EH (cell line): ENCODE measurements at places on chromosomes 3 and 15.

DNA sequence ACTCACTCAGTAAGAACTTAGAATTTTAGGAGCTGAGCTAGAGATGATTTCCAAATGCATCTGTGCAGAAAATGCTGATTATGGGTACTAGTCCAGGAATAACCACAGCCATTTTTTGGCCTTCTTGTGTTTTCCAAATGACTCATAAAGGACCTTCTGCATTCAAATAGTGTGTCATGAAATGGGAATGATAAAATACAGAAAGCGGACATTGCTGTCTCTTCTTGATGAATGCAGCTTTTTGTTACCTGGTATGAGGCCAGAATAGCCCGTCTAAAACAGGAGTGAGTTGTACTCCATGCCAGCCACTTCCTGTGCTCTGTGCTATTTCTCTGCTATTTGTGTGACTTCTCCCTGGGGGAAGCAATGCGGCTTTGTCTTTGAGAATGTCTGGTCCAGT lies 20.5 kb upstream of the FRMD5 start:
- peak; percentile 95 for DNase-seq

DNA sequence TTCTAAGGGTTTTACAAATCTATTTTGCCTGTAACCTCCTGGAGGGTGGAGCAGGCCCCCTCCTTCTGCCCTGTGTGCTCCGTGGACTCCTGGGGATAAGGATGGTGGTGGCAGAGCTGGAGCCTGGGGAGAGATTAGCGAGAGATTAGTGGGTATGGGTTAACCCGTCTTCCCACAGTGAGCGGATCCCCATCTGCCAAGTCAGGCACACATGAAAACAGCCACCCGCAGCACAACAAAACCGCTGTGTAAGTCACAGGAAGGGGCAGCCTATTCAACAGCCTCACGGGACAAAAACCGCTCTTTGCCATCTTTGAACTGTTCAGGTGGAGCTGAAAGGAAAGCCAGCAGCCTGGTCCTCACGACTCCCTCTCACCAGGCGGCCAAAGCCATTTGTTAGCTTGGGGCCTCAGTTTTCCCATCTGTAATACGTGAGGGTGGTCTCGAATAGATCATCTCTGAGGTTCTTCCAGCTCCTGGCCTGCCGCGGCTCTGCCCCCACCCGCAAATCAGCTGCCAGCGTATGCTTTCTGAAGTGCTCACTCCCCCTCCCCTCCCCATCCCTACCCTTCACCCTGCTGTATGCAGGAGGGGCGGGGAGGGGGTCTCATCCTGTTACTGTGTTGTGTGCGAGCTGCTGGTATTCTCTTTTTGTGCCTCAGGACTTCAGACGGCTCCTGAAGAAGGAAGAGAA lies 43.6 kb downstream of the PDIA5 start:
- DNase-seq: no peak

GRCh38 chr15:57496946-57497869 lies 94.5 kb upstream of the MYZAP start:
- DNase-seq: no peak

DNA sequence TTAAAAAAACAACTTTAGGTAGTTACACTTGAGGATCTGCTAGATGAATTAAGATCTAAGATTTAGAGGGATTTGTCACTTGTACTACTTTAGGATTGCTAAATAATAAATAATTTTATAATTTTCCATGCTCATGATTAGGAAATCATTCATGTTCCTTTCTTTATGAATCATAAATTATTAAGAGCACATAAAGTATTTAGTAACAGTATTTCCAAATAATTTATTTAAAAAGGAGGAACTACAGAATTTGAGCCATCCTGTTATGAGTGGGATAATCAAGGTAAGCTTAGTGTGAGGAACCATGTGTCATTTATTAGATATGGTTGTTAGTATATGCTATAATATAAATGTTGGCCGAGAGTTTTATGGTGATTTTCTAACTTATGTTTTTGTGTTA lies 37.5 kb upstream of the C3orf38 start:
- no peak for DNase-seq

GRCh38 chr15:101852356-101852755 lies 40.4 kb downstream of the OR4F15 start:
- no peak for DNase-seq

- peak; percentile 45 for DNase-seq
Observed at GRCh38 chr3:111589303-111590142, 5.6 kb downstream of the ZBED2 start.

DNA sequence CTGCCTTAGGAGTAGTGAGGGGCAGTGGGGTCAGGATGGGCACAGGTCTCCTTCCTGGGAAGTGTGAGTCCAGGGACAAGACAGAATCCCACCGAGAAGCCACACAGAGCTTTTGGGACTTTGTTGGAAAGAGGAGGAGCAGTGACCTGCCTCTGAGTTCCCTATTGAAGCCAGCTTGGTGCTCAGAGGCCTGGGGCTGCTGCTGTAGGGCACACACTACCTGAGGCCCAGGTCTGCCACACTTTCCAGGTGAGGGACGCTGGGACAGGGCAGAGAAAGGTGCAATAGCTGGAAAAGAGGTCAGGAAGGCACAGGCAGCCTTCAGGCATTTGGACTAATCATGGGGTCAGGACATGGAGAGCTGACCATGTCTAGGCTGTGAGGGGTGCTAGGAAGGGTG lies 67.7 kb downstream of the SCN5A start:
- no peak for DNase-seq

DNA sequence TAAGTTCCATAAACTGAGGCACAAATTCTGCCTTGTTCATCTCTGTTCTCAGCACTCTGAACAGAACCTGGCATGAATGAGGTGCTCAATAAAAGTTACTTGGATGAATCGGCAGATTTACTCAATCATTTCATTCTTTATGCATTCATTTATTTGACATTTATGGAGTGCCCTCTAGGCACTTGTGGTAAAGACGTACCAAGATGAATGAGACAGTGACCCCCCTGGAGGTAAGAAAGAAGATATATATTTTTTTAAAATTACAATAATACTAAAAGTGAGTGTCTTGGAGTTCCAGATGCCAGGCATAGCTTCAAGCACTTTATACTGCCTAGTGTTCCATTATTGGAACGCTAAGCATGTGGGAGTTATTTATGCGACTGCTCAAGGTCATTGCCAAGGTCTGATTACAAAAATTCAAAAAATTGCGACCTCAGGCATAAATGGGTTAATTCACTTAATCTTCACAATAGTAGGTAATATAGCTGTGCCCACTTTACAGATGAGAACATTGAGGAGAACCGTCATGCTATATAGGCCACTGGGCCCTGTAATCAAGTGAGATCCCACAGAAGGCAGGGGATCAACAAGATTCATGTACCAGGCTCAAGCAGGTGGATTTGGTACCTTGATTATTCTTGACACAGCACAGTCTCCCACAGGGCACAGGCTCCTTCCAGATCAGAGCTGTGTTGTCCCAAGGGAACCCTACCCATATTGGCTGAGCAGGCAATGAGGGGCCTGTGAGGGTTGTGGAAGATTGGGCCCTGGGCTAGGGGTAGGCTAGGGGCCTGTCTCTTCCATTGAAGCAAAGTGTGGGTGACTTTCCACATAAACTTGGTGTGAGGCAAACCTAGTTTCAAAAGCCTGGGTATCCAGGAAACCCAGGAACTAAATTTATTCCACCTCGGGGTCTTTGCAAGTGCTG lies 10.7 kb downstream of the XIRP1 start:
- DNase-seq: no peak

- DNase-seq: no peak
Observed at GRCh38 chr15:50107591-50108408, 11.2 kb downstream of the ATP8B4 start.

DNA sequence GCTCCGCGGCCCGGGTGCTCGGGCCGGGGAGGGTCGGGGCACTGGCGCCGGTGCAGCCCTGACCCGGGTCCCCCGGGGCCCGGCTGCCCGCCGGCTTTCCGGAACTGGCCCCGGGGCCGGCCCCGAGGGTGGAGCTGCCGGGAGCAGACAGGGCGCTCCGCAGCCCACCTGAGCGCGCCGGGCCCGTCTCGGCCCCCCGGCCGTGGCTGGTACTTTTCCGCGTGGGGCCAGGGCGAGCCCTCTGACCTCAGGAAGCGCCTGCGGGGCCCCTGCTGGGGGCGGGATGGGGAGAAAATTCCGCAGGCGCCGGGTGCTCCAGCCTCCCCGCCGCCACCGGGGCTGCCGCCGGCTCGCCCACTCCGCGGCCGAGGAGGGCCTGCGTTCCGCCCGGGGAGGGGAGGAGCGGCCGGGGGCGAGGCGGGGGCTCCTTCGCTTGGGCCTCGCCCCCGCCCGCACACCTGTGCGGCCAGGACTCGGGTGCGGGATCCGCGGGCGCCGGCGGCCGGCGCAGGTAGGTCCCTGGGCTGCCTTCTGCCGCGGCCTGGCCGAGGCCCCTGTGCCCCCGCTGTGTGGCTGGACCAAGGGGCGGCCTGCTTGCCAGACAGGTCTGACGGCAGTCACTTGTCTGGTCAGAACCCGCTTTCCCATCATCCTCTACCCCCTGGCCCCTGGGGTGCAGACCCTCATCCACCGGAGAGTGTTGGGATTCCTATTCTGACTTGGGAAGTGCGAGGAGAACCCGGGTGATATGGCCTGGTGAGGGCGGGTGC lies 3.5 kb downstream of the FURIN start:
- DNase-seq: peak; percentile 19

DNA sequence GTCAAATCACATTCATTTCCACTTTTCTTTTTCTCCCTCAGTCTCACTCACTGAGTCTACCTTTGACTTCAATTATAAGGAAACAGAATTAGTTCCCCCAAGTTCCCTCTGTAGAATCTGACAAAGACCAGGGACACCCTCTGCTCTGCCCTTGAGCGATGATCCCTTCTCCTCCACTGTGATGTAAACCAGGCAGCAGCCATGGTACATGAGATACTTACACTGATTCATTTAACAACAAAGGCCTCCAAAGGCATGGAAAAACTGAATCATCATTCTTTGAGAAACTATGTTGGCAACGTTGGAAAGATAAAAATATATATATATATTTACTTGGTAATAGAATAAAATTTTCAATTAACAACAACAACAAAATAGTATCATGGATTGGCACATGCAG lies 84.1 kb downstream of the P3H2 start:
- peak; percentile 72 for DNase-seq

DNA sequence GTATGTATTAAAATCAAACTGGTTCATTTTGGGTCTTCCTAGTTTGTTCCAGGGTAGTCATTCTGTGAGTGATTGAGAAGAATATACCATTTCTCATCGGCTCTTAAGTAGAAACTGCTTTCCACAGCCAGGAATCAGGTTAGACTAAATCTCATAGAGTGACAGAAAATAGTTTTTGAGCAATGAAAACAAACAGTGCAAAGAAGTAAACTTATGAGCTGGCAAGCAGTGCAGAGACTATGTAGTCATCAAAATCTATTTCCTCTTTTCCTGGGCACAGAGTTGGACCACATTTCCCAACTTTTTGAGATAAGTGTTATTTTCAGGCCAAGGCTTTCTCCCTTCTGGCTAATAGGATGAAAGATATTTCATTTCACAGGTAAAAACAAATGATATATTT lies 66.5 kb downstream of the UBE3A start:
- DNase-seq: peak; percentile 65

GRCh38 chr3:192183109-192183508 lies 544.2 kb downstream of the FGF12 start:
- no peak for DNase-seq

DNA sequence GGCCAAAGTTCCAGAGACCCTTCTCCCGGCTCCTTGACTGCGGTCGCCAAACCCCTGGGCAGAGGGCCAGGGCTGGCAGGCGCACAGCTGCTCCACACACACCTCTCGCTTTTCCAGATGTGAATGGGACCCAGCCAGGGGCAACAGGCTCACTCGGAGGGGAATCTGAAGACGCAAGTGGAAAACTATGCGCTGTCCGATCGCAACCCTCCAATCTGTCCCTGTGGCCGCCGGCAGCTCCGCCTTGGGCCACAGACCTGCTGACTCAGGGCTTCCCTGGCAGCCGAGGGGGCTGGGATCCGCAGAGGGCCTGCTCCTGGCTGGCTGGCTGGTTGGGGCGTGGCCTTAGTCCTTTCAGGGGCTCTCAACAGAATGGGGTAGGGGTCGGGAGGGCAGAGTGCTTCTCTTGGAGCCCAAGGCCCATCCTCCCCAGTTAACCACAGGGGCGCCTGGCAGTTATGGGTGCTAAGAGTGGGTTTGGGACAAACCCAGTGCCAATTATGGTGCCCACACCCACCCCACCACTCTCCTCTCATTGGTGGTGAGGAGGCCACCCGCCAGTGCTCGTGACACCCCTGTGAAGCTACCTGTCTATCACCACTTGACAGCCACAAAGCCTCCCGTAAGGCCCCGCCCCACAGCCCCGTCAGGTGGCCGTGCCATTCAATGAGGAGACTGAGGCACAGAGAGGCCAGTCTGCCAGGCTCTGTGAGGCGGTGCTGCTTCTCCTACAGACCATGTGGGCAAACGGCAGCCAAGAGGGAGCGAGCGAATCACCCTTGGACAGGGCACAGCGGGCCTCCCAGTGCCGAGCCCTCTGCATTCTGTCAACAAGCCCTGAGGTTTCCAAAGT lies 53.8 kb downstream of the IQSEC1 start:
- peak; percentile 86 for DNase-seq

DNA sequence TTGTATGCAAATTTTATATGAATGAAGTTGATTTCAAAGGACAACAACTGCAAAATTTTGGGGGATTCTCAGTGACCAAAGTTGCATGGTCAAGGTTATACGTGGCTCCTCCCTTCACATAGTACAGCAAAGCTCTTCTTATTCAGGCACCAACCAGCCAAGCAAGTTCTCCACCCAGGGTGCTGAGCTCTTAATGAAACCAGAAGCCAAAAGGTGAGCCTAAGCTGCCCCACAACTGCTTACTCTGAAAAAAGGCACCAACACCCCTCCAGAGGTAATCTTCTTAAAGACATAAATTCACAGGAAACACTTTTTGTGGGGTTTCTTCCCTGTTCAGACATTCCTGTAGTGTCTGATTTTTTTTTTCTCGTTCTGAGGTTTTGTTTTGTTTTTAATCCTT lies 106.1 kb upstream of the GMNC start:
- no peak for DNase-seq
